ENCODE measurements at places on chromosomes 3 and 15.

- no peak for DNase-seq
Observed at GRCh38 chr3:38343797-38344594, 2.6 kb upstream of the XYLB start.

DNA sequence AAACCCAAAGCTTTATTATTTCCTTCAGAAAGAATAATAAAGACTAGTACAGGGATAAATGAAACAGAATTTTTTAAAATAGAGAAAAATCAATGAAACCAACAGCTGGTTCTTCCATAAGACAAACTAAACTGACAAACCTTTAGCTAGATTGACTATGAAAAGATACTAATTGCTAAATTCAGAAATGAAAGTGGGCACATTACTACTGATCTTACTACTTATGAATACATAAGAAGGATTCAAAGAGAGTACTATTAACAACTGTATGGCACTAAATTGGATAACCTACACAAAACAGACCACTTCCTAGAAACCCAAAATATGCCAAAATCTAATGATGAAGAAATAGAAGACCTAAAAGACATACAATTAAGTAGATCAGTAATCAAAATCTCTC, 278.2 kb downstream of the ISL2 start:
- DNase-seq, result no peak

GRCh38 chr15:33616475-33616874, 305.7 kb downstream of the RYR3 start:
- DNase-seq, result no peak

- DNase-seq, result no peak
Observed at GRCh38 chr3:13826672-13827071, 53.2 kb downstream of the WNT7A start.

DNA sequence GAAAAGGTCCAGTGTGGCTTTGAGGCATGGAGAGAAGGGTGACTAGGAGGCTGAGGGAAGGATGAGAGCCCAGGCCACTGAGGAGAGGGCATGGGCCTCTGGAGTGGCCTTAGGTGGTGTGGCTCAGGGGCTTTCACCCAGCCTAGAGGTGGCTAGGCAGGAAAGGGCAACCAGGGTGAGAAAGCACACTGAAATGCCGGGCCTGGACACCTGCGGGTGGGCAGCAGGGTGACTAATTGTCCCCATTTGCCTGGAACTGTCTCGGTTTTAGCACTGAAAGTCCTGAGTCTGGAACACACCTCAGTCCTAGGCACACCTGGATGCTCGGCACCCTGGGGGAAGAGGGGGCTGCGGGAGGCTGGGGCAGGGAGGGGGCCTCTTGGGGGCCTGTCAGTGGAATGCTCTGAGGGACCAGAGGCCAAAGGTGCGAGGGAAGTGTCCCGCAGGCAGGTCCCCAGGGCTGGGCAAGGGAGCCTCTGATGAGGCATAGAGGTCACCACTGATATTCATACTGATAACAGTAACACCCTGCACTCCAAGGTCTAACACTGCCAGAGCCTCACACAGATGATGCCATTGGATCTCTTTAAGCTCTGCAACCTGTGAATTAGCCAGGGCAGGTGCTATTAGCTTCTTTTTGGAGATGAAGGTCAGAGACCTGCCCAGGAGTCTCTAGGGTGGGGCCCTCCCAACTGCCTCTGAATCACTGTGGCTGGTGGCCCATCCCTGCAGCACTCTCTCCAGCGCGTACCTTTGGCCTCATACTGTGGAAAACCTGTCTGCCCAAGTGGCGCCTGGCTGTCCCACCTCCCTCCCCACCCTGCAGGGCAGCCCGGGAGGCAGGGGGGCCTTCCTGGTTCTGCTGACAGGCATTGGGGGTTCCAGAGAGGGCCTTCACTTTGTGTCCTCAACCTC, 3.0 kb upstream of the PHGR1 start:
- no peak for DNase-seq

DNA sequence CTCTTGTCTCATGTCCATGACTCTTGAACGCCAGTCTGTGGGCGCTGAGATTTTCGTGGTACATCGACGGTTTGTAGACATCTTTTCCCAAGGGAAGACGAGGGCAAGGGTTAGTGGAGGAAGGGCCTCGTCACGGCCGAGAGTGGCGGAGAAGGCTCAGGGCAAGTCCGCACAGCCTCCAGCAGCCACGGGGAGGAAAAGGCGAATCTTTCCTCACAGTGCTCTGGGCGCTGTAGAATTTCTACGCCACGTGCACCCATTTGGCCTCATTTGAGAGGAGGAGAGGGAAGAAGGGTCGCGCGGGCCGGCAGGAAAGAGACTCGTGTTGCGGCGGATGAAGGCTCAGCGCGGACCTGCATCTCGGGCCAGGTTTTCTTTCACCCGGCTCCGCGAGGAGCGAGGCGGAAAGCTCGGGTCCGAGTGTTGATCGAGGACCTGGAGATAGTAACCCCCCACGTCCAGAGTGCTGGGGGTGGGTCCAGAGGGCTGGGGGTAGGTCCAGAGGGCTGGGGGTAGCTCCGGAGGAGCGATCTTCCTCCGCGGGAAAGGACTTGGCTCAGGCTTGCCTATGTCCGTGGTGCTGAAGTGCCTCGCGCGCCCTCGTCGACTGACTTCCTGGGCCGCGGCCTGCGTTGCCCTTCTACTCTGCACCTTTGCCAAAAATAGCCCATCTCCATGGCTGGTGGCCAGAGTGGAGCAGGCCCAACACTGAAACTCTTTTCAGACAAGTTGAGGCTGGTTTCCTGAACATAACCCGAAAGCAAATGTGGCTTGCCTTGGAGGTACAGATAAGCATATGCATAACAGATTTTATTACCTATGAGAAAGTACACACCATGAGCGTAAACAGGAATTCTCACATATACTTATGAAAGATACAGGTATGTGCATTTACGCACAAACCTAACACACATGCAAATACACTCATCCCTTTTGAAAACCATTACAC, 1.1 kb downstream of the SLC35G2 start:
- DNase-seq, result peak; percentile 17
